Immature natural killer cell (primary cell): ENCODE measurements at places on chromosomes 5 and 9. TPM values are rescaled to one million over a fixed set of nuclear protein-coding genes. Genes with fewer than 3 reads are reported as not detected.

Gene NDFIP1
- polyA plus RNA-seq = 46.7 TPM

Gene RUSC2
- 0.69 TPM for polyA plus RNA-seq

Gene PGM5
- not detected for polyA plus RNA-seq

Gene CARTPT
- polyA plus RNA-seq = not detected

Gene NMUR2
- polyA plus RNA-seq = not detected

Gene C8G
- polyA plus RNA-seq = 1.7 TPM

Gene C5orf52
- polyA plus RNA-seq = not detected

Gene FBXO10
- not detected for polyA plus RNA-seq

Gene NUDT12
- polyA plus RNA-seq = 0.54 TPM

Gene NOTCH1
- polyA plus RNA-seq = 4.3 TPM

Gene CHSY3
- 0.84 TPM for polyA plus RNA-seq
